ENCODE measurements at places on chromosomes 16 and 17. TPM values are rescaled to one million over a fixed set of nuclear protein-coding genes. Genes with fewer than 3 reads are reported as not detected.

- H3K4me1 ChIP-seq = peaks cover 2% of the 10 kb centered on the region
- DNase-seq = no peak
- no peak overlapping the region for H3K4me3 ChIP-seq
Measured at GRCh38 chr17:72598695-72599094, 477.9 kb downstream of the SOX9 start.

DNA sequence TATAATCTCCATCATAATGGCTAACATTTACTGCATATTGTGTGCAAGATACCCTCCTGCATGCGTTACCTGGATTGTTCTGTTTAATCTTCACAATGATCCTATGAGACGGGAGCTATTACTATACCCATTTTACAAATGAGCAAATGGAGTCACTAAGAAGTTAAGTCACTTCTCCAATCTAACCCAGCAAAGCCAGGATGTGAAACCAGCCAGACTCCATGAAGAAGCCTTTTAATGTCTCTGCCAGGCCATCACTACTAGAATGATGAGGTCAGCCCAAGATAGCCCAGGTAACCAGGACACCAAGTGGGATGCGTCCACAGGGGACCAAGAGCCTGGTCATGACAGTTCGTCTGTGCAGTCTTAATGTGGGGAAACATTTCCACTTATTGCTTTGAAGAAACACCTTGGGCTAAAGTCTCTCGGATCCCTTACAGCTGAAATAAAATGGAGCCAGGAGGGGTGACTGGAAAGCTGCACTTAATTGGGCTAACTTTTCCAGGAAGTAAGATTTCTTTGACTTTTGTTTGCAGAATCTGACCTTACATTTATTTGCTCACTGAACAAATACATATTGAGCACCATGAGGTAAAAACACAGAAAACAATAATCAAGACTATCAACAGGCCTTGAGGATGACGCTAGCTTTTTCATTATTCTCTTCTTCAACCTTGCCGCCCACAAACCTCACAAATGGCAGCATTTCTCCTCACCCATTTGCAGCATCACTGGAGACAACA lies 926 bp upstream of the SHCBP1 start:
- no peak for DNase-seq
- peaks cover 23% of the 10 kb centered on the region for H3K4me1 ChIP-seq
- H3K36me3 ChIP-seq = peaks cover 4% of the 10 kb centered on the region
- H3K27me3 ChIP-seq = no peaks in the 10 kb centered on the region
- H3K27ac ChIP-seq = no peak overlapping the region
- peak overlapping the region; percentile 89 for H3K4me3 ChIP-seq

DNA sequence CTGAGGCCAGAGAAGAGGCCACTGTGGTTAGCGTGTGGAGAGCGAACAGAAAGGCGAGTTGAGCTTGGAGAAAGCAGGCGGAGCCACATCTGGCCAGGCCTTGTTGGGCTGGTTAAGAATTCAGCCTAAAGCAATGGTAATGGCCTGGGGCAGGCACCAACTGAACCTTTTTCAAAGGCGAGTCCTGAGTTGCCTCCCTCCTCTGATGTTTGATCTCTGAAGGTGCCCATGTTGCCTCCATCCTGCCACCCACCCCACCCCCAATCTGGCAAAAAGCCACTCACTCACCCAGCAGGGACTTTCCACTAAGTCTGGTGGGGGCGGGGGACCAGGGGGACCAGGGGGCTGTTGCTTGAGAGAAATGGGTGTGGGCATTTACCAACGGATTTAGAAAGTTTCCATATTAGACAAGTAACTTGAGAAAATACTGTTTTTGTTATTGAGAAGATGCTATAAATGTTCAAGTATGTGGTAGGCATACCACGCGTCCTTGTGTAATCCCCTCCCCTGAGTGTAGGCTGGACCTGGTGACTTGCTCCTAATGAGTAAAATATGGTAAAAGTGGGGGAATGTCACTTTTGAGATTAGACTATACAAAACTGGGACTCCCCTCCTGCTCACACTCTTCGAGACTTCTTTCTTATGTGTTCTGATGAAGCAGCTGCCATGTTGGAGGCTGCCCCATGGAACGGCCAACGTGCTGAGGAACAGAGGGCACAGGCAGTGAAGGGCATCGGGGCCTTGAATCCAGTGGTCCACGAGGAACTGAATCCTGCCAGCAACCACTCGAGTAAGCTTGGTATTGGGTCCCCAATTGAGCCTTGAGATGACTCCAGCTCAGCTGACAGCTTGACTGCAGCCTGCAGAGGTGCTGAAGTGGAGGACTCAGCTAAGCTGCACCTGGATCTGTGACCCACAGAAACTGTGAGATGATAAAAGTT lies 29.9 kb upstream of the TNS4 start:
- no peaks in the 10 kb centered on the region for H3K27me3 ChIP-seq
- H3K36me3 ChIP-seq = peaks cover 7% of the 10 kb centered on the region
- H3K4me3 ChIP-seq = peak overlapping the region; percentile 75

- peak; percentile 80 for DNase-seq
- peak overlapping the region; percentile 95 for H3K4me3 ChIP-seq
- H3K27ac ChIP-seq = peak overlapping the region; percentile 96
- peaks cover 32% of the 10 kb centered on the region for H3K36me3 ChIP-seq
- H3K4me1 ChIP-seq = peaks cover 44% of the 10 kb centered on the region
Measured at GRCh38 chr17:28949185-28950016, 1.9 kb downstream of the PHF12 start.

GRCh38 chr16:7546948-7547347 lies 214.3 kb downstream of the RBFOX1 start:
- DNase-seq = no peak
- H3K4me3 ChIP-seq = no peak overlapping the region
- H3K27ac ChIP-seq = no peak overlapping the region
- no peaks in the 10 kb centered on the region for H3K36me3 ChIP-seq
- no peaks in the 10 kb centered on the region for H3K4me1 ChIP-seq

DNA sequence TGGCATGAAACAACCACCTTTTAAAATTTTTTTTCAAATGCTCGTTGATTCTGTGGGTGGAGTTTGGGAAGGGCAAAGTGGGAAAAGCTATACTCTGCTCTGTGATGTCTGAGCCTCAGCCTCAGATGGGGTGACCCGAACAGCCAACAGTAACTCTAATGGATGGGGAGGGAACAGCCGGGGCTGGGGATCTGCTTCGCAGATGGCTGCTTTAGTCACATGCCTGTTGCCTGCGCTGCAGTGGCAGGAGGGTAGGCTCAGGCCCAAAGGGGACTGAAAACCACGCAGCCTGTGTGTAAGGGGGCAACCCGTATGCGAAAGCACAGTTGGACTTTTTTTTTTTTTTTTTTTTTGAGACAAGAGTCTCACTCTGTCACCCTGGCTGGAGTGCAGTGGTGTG lies 14.9 kb upstream of the MAPK3 start:
- no peaks in the 10 kb centered on the region for H3K36me3 ChIP-seq
- no peaks in the 10 kb centered on the region for H3K27me3 ChIP-seq
- H3K4me3 ChIP-seq = no peak overlapping the region
- DNase-seq = no peak
- no peak overlapping the region for H3K27ac ChIP-seq

DNA sequence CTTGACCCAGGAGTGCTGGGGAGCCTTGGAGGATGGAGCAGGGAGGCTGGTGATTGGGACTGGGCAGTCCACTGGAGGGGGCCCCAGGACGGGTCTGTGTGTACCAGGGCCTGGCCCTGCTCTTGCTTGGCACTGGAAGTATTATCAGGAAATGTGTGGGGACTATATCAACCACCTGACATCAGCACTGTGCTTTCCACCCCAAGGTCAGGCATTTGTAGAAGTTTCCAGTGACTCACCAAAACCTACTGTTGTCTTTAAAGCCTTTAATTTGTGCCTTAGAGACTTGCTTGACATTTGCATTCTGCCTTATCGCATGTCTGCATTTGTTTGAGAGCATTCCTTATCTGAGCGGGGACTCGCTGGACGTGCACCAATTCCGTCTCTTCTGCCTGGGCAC lies 323.1 kb downstream of the FOXL1 start:
- H3K27me3 ChIP-seq = peaks cover 1% of the 10 kb centered on the region
- H3K4me3 ChIP-seq = no peak overlapping the region
- DNase-seq = no peak
- H3K27ac ChIP-seq = no peak overlapping the region

DNA sequence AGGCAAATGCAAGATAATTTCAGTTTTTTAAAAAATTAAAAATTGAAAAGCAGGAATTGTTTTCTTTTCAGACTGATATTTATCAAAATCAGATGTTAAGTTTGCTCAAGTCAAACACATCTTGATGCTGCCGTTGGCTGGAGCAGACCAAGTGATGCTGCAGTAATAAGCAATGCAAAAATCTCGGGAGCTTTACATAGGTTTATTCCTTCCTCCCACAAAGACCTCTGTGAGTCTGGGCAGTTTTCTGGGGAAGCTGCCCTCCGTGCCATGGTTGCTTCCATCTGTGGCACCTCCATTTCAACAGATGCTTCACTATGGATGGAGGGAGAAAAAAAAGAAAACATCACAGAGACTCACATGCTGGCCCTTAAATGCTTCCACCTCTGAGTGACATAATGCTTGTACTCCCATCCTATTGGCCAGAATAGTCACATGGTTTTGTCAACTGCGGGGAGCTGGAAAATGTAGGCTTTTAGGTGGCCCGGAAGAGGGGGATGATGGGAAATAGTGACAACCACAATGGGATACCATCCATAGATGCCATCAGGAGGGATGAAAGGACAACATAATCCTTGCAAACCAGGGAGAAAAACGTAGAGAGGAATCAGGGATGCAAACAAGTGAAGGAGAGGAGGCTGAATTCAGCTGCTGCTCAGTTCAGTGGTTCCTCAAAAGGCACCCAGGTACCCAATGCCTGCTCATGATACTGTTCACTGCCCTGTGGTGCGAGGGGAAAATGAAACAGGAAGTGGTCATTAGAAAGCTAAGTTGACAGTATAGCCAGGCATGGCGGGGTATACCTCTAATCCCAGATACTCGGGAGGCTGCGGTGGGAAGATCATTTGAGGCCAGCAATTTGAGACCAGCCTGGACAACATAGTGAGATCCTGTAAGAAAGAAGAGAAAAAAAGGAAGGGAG lies 13.5 kb upstream of the ERCC4 start:
- no peaks in the 10 kb centered on the region for H3K36me3 ChIP-seq
- DNase-seq = no peak
- no peak overlapping the region for H3K27ac ChIP-seq
- H3K4me1 ChIP-seq = no peaks in the 10 kb centered on the region
- peaks cover 31% of the 10 kb centered on the region for H3K27me3 ChIP-seq

GRCh38 chr17:34760931-34761495 lies 181.6 kb downstream of the TMEM132E start:
- H3K4me3 ChIP-seq = no peak overlapping the region
- H3K27me3 ChIP-seq = peaks cover 8% of the 10 kb centered on the region
- H3K36me3 ChIP-seq = no peaks in the 10 kb centered on the region

DNA sequence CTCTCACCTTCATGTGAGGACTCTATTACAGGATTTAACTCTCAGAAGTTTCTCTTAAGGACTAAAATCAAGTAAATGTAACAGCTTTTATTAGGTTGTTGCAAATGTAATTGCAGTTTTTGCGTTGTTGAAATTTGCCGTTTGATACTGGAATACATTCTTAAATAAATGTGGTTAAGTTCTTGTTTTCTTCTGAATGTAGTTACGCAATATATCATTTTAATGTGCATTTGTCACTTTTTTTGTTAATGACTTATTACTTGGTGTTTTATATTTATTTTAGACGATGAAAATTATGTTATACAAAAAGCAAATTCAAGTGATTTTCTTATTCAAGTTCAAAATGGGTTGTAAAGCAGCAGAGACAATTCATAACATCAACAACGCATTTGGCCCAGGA lies 76.3 kb downstream of the TTC19 start:
- no peak overlapping the region for H3K27ac ChIP-seq
- H3K4me1 ChIP-seq = no peaks in the 10 kb centered on the region
- no peak for DNase-seq
- H3K4me3 ChIP-seq = no peak overlapping the region

- H3K4me1 ChIP-seq = peaks cover 6% of the 10 kb centered on the region
- no peak for DNase-seq
- peaks cover 15% of the 10 kb centered on the region for H3K27me3 ChIP-seq
- H3K27ac ChIP-seq = no peak overlapping the region
Measured at GRCh38 chr17:41103896-41104295, 1.3 kb upstream of the KRTAP4-9 start.

- H3K4me1 ChIP-seq = peaks cover 10% of the 10 kb centered on the region
- no peak overlapping the region for H3K4me3 ChIP-seq
- no peaks in the 10 kb centered on the region for H3K27me3 ChIP-seq
Measured at GRCh38 chr16:22001591-22001990, 675 bp upstream of the PDZD9 start.

GRCh38 chr16:4615384-4616046 lies 827 bp upstream of the UBALD1 start:
- DNase-seq = peak; percentile 20
- peak overlapping the region; percentile 93 for H3K27ac ChIP-seq

CCR7 gene
- 137 TPM for total RNA-seq

DHRS11 gene
- 10.5 TPM for total RNA-seq

COL1A1 gene
- 3.7 TPM for total RNA-seq

FOXL1 gene
- not detected for total RNA-seq

CDRT15L2 gene
- total RNA-seq = not detected
